ENCODE measurements at places on chromosomes 2 and 18. TPM values are rescaled to one million over a fixed set of nuclear protein-coding genes. Genes with fewer than 3 reads are reported as not detected.

GRCh38 chr2:64222351-64222750, 78.1 kb upstream of the PELI1 start:
- no peak for DNase-seq

DNA sequence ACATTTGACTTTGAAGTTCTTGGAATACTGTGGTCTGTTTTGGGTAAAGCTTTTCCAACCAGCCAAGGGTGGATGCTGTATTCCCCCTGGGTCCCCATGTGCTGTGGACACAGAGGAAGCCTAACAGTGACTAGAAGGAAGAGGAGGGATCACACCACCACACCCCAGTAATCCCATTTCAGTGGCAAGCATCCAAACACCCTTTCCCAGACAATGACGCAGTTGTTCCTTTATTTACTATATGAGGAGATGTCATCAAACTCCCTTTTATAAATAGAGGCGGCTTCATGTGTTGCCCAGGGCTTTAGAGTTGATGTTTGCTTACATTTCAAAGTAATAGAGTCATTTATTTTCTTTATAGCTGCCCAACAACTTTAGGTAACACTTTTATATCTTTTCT, 959.4 kb upstream of the GYPC start:
- DNase-seq = no peak

GRCh38 chr2:159712929-159713420, 669 bp downstream of the MARCHF7 start:
- no peak for DNase-seq

DNA sequence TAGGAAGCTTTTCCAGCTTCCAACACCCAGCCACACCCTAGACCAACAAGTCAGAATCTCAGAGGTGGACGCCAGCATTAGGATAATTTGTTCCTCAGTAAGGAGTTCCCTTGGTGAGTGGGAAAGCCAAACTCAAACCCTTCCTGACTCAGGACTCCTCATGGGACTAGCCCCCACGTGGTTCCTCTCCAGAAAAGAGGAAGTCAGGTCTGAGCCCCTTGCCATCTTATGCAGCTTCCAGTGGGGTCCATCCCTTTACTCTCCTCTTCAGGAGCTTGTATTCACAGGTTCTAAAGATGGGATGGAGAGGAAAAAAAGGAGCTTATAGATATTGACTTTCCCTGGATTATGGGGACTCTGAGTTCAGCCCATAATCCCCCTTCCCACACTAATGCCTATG, 14.8 kb upstream of the NOTO start:
- no peak for DNase-seq

Gene RASGRP3
- 49.4 TPM for total RNA-seq

DNA sequence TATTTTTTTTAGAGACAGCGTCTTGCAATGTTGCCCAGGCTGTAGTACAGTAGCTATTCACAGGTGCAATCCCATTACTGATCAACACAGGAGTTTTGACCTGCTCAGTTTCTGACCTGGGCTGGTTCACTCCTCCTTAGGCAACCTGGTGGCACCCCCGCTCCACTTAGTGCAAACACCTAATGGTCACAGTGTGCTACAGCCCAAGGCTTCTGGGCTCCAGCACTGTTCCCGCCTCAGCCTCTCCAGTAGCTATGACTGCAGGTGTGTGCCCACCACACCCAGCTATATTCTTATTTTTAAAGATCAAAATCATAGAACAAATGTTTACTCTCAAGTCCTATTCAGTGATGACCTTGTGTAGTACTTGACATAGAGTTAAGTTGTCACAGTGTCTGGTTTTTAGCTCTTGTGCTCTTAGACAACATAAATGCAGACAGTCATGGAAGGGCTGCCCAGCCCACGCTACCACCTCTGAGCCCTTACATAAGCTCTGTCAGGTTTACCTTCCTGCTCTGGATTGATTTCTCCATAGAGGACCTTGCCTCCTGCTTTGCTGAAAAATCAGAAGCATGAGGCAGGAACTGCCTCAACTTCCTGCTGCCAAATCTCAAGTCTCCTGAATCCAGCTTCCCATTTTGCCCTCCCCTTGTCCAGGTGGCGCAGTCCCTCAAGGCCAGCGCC, 82.2 kb upstream of the SLC1A4 start:
- DNase-seq = no peak

- no peak for DNase-seq
Observed at GRCh38 chr2:168157926-168158325, 89.5 kb downstream of the STK39 start.

DNA sequence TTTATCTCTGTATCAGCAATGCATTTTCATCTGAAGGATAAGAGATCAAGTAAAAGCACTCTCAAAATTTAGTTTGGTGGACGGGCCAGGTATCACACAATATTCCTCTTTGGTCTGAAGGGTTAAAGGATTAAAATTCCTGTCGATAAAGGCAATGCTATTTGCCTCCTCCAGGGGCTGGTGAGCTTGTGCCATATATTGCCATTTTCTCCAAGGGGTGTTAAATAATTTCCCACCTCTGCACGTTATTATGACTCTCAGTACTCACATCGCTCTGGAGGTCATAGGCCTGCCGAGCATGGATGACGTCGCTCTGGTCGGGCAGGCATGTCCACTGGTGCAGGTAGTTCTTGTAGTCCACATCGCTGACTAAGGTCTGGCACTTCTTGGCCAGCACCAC, 94.2 kb downstream of the NEB start:
- no peak for DNase-seq

Gene REG1B
- total RNA-seq = not detected

- no peak for DNase-seq
Observed at GRCh38 chr2:50840341-50841124, 191.4 kb downstream of the NRXN1 start.

Gene SPHKAP
- 61.2 TPM for total RNA-seq

Gene TCF23
- total RNA-seq = not detected

- no peak for DNase-seq
Observed at GRCh38 chr2:145753966-145754365, 1234.0 kb upstream of the ZEB2 start.

GRCh38 chr2:230866756-230867523, 2.2 kb downstream of the ITM2C start:
- DNase-seq = no peak

- DNase-seq = no peak
Observed at GRCh38 chr2:75416420-75417342, 144.1 kb downstream of the EVA1A start.

Gene REL
- total RNA-seq = 5.7 TPM

- no peak for DNase-seq
Observed at GRCh38 chr18:56433919-56434318, 204.5 kb downstream of the TXNL1 start.

Gene SCN7A
- total RNA-seq = 13.0 TPM

- no peak for DNase-seq
Observed at GRCh38 chr2:1046067-1046466, 95.4 kb downstream of the SNTG2 start.

Gene CLASP1
- 66.1 TPM for total RNA-seq

DNA sequence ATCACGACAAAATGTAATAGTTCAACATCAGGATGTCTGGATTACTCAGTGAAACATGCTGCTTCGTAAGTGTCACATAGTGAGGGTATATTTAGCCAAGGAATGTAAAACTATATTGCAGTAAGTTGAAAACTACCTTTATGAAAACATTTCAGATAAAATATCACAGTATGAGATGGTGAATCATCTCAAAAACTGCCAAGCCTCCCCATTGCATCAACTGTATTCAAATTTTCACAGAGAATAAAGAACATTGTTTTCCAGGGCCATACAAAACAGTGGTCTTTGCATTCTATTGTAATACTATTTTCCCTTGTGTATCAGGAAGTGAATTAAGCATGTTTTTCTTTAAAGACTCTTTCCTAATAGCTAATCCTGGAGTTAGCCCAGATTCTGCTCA, 47.6 kb upstream of the MSTN start:
- DNase-seq = no peak

DNA sequence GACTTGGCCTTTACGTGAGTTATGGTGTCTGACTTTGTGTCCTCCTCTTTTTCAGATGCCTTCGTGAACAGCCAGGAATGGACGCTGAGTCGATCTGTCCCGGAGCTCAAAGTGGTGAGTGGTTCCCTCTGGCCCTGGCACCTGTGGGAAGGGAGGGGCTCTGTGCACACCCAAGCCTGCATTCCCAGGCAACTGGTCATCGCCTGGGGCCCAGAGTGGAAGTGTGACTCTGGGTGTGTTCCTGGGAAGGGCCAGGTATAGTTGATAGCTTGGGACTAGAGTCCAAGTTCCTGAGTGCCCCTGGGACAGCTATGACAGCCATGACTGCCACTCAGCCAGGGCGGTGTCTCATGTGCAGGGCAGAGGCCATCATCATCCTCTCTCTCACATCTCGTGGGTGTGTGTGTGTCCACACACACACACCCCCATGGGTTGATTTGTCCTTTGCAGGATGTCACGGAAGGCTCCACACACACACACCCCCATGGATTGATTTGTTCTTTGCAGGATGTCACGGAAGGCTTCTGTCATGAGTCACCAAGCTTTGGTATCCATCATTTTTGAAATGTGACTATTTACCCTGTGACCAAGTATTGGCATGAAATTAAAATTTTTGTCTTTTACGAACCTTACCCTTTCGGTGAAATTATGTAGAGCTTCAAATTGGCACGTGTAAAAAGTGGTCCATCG, 215.4 kb downstream of the AGAP1 start:
- no peak for DNase-seq

- DNase-seq = no peak
Observed at GRCh38 chr18:60401346-60401745, 28.8 kb upstream of the MC4R start.

- DNase-seq = no peak
Observed at GRCh38 chr2:219522111-219523030, 8.1 kb downstream of the ASIC4 start.

GRCh38 chr18:60893355-60894097, 439.7 kb upstream of the CDH20 start:
- no peak for DNase-seq

GRCh38 chr2:237207646-237208045, 122.0 kb downstream of the COPS8 start:
- peak; percentile 85 for DNase-seq

DNA sequence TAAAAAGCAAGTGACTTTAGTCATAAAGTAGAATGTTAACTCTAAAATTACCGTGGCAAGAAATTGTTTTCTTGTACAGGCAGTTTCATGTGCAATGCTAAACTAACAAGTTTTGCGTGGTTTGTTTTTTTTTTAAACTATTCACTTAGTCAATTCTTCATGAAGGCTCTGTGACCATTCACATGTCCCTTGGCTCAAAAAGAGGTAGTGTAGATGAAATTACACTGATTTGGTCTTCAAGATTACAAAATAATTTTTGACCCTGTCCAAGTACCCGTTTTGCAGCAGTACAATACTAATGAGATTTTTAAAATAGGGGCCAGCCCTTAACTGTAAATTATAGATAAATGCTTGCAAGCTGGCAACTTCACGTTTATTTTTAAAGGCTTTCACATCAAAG, 1.3 kb downstream of the TMEM131 start:
- DNase-seq = no peak

Gene RGPD4
- 0.19 TPM for total RNA-seq

Gene NEUROD1
- total RNA-seq = not detected

Gene IL36A
- total RNA-seq = not detected

DNA sequence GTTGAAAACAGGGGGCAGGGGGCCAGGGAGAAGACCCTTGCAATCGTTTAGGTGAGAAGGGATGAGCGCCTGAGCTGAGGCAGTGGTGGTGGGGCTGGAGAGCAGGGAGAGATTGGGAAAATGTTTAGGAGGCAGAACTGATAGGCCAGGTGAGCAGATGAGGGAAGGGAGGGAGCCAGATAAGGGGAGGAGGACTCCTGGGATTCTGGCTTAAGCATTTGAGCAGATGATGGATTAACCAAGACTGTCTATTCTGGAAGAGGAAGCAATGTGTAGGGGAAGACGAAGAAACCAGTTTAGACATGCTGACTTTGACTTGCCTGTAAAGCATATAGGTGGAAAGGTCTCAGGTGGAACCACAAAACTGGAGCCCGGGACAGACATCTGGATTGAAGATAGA, 49.9 kb upstream of the ASPRV1 start:
- DNase-seq = no peak

Gene NT5C1B
- total RNA-seq = not detected

DNA sequence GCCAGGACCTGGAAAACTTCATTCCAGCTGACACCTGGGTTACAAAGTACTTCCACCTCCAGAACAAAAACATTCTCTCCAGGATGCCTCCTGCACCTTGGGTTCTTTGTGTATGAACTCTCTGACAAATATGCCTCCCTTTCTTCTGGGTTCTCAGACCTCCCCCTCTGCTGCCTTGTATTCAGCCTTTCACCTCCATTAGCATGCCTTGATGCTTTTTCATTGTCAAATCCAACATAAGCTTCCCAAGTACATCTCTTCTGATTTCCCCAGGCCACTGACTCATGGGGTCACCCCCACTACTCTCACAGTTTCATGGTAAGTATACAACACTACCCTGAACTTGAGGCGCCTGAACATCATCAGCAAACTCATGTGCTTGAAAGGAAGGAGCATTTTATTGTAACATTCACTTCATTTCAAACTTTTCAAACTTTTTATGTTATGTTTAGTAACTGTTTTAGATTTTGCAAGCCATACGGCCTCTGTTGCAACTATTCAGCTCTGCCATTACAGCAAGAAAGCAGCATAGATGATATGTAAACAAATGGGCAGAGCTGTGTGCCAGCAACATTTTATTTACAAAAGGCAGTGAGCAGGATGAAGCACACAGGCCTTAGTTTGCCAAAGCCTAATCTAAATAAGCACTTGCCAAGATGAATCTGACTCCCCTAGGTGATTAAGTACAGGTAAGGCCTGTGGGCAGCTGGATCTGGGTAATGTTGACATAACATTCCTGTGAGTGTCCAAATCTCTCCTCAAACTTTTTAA, 32.5 kb upstream of the MRPS9 start:
- no peak for DNase-seq

- no peak for DNase-seq
Observed at GRCh38 chr2:158493458-158493857, 36.7 kb downstream of the PKP4 start.

Gene TLX2
- total RNA-seq = not detected

Gene PSMA8
- total RNA-seq = not detected

Gene DLX1
- not detected for total RNA-seq

DNA sequence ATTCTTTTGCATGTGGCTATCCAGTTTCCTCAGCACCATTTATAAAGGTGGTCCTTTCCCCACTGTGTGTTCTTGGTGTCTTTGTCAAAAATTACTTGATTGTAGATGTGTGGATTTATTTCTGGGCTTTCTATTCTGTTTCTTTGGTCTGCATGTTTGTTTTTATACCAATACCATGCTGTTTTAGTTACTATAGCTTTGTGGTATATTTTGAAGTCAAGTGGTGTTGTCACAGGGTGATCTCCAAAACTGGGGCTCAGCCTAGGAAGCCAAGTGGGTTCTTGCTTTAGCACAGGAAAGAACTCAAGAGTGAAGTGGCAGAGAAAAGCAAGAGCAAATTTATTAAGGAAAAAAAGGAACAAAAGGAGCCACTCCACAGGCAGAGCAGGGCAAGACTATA, 6.0 kb upstream of the SNTG2 start:
- DNase-seq = no peak

GRCh38 chr2:219334076-219334475, 1.5 kb upstream of the RESP18 start:
- no peak for DNase-seq

GRCh38 chr18:48007955-48008701, 77.7 kb upstream of the SMAD2 start:
- no peak for DNase-seq
